Activated CD8-positive, alpha-beta memory T cell treated with anti-CD3 and anti-CD28 coated beads for 4 hours (primary cell): ENCODE measurements at places on chromosomes 5 and 9.

- no peak for DNase-seq
Measured at GRCh38 chr9:105967797-105968196, 273.5 kb downstream of the TMEM38B start.

- DNase-seq = no peak
Measured at GRCh38 chr9:5470122-5470521, 19.8 kb downstream of the CD274 start.

- DNase-seq = no peak
Measured at GRCh38 chr5:80039650-80040049, 4.5 kb downstream of the THBS4 start.

GRCh38 chr9:113164536-113165300 lies 13.9 kb downstream of the SLC31A2 start:
- DNase-seq = no peak

DNA sequence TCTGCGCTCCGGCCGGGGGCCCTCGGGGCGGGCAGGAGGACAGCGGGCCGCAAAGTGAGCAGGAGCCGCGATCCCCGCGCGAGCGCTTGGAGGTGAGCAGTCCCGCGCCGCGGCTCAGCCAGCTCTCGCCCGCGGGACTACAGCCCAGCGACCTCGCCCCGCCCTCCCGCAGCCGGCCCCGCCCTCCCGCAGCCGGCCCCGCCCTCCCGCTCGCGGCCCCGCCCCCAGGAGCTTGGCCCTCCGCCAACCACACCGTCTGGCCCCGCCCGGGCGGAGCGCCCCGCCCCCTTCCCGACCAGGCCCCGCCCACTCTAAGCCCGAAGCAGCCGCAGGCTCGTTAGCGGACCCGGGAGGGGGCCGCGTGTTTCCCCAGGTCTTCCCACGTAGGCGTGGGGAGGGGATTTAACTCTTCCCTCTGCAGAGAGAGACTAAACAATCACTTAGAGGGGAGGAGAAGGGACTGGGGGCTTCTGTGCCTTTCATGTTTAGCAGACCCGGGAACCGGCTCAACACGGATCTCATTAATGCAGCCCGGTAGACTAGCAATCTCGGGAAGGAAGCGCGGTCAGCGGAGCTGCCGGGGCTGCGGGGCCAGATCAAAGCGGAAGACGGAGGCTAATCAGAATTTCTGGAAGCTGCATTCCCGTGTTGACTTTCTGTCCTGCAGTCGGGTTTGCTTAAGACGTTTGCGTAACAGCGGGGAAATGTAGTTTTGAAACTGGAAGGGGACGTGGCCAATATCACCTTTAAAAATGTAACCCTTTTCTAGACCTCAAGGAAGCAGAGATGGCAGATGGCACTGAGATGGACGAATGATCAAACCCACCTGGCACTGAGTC lies at the start of gene MYO10:
MYO10 (minus strand) TSS at position 139 of the 839 bp plus-strand sequence. CDS start 480 bp downstream, outside the sequence.
- DNase-seq = no peak

GRCh38 chr5:138686668-138687067 lies 66.6 kb upstream of the CTNNA1 start:
- DNase-seq = no peak

GRCh38 chr5:139880416-139881142 lies 85.0 kb downstream of the PSD2 start:
- no peak for DNase-seq

DNA sequence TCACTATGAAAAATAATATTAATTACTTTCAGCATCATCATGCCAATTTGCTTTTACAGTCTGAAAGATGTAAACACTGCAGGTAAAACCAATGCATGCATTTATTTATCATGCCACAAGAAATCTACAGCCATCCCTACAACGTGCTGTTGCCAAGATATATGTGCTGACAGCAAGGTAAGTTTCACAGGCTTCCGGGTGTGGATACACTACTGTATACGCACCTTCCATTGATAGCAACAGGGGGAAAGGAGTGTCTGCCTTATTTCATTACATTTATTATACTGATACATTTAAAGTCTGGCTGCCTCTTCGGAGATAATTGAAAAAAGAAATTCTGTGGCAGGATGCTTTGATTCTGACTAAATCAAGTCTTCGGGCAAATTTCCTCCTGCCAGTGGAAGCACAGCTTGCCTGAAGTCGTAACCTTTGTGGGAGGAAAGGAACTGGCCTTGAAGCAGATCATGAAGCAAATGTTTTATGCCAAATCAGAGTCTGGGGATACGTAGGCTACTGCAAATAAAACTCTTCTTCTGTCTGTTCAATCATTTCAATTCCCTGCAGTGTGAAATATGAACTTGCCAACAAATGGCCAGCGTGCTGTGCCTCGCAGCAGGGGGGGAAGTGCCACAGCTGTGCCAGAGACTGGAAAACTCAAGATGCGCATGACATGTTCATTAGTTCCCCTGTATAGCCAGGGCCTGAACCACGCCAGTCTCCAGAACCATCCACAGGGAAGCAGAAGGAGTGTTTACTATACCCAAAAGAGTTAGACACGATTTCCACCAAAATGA lies 268.1 kb downstream of the EFNA5 start:
- DNase-seq = no peak

- no peak for DNase-seq
Measured at GRCh38 chr9:89815903-89816573, 211.2 kb downstream of the GADD45G start.

DNA sequence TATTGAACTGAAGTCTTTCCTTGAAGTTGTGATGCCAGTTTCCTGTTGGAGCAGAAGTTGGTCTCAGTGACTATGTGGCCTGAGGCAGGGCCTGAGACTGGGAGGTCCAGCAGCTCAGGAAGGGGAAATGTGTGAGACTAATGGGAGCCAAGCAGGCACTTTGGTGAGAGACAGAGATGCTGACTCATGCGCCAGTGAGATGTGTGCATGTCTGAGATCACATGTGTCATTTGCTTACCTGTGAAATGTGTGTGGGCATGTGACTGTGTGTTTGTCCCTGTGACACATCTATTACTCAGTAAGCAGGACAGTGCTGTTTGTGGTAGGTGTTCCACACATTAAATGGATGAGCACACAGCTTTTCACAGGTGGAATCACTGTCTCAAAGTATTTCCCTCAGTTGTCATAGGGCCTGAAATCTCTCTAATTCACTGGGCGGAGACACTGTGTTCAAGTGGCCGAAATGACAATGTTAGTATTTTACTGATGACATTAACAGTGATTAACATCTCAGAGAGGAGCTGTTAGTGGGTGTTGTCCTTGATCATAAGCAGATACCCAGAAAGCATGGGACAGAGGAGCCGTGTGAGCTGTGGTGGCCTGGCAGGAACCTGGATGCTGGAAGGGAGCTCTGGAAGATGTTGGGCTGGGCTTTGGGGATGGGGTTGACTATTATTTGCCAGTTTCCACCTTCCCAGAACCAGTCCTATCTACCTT lies 7.4 kb downstream of the NPR2 start:
- no peak for DNase-seq

- DNase-seq = no peak
Measured at GRCh38 chr5:149326611-149327010, 18.7 kb upstream of the GRPEL2 start.

DNA sequence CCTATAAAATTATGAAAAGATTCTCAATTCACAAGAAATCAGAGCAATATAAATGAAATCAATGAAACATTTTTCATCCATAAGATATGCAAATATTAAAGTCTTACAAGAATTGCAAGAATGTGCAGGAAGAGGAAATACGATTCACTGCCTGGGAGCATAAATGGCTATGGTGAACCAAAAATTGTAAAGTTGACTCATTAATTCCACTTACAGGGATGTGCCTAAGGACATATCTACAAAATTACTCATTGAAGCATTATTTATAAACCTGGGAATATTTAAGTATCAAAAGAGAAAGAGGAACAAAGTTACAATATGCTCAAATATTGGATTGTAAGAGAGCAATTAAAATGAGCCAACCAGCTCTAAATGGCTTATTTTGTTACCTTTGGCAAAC lies 6.9 kb upstream of the NIPSNAP3A start:
- DNase-seq = no peak

GRCh38 chr5:135178476-135179155 lies 144.6 kb upstream of the PITX1 start:
- no peak for DNase-seq

- DNase-seq = no peak
Measured at GRCh38 chr5:127766676-127767335, 63.6 kb downstream of the CCDC192 start.

GRCh38 chr9:33187519-33188218 lies 20.5 kb upstream of the B4GALT1 start:
- DNase-seq = no peak

DNA sequence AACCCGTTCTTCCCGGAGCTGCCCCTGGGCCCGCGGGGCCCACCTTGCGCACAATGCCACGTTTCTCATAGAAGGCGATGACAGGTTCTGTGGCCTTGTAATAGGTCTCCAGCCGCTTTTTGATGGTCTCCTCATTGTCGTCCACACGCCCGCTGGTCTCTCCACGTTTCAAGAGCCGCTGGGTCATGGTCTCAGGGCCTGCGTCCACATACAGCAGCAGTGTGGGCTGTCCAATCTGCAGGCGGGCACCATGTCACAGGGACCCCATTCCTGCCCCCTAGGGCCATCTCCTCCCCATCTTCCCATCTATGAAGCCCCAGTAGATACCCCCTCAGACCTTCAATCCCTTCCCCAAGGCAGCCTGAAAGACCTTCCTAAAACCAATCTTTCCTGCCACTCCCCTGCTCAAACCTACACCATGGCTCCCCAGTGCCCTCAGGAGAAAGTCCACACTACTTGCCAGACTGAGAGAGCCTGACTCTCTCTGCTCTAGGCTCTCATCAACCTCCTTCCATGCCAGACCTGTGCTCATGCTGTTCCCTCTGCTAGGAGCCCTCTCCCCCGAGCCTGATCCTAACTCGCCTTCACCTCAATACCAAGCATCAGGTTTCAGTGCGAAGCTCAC lies 9.1 kb downstream of the AK1 start:
- DNase-seq = no peak

DNA sequence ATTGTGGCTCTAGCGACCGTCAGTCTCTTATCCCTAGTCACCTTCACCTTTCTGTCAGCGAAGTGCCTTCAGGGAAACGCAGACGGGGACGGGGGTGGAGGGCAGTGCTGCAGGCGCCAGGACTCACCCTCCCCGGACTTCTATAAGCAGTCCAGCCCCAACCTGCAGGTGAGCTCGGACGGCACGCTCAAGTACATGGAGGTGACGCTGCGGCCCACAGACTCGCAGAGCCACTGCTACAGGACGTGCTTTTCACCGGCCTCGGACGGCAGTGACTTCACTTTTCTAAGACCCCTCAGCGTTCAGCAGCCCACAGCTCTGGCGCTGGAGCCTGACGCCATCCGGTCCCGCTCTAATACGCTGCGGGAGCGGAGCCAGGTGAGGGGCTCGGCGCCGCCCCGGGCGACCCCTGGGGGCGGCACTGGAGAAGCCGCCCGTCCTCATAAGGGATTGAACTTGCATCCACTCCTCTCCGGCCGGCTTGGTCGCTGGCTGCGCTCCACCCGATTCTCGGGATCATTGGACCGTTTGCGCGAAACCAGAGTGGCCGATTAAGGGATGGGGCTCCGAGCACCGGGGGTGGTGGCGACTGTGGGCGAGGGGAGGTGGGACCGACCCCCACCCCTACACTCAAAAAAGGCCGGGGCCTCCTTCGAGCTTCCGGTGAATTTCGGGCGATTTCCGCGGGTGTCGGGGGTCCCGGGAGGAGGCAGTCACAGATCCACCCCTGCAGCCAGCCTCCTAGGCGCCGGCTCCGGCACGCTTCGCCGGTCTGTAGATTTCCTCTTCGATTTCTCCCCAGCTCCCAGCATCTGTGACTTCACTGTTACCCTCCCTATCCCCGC lies 2.7 kb downstream of the PCDHGC5 start:
- no peak for DNase-seq

GRCh38 chr5:141039517-141039916 lies 11.7 kb upstream of the PCDHB1 start:
- DNase-seq = no peak

DNA sequence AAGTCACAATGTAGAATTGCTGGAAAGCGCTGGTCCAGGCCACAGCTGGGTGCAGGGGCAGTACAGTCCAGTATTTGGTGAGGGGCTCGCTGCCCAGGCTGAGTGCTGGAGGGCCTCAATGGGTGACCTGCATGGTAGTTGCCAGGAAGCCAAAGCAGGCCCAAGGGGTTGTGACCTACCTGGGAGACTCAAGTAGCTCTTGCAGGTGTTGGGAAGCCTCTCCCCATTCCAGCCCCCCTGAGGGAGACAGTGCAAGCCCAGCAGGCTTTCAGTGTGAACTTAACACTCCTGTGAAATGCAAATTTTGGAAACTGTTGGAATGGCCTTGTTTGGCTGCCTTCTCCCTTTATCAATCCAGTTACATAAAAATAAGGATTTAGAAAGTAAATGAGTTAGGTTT lies 13.9 kb downstream of the KDM4C start:
- DNase-seq = no peak

DNA sequence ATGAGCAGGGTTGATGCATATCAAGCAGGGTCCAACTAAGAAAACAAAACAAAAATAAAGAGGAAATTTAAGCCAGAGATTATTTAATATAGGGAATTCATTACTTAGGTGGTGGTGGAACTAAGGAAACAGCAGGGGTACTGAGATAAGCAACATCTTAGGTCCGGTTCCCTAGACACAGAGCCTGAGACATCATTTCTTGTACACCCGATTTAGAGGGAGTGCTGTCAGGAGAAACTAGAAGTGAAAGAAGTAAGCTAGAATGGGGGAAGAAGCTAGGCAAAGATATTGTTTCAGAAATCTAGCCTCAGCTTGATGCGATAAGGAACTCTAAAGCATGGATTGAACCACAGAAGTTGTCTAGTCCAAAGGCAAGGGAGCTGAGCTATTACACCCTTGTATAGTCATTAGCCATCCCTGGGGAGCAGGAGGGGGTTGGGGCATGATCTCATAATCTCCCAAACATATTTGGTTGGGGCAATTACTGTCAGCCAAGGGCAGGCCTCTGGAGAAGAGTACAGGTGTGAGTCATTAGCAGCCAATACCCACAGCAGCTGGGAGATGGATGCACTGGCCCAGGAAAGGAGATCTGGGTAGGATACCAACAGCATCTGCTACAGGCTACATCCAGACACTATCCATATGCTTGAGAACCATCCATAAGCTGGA lies 194.5 kb downstream of the ARL15 start:
- DNase-seq = no peak

- no peak for DNase-seq
Measured at GRCh38 chr5:28779161-28779754, 1740.9 kb upstream of the CDH9 start.

DNA sequence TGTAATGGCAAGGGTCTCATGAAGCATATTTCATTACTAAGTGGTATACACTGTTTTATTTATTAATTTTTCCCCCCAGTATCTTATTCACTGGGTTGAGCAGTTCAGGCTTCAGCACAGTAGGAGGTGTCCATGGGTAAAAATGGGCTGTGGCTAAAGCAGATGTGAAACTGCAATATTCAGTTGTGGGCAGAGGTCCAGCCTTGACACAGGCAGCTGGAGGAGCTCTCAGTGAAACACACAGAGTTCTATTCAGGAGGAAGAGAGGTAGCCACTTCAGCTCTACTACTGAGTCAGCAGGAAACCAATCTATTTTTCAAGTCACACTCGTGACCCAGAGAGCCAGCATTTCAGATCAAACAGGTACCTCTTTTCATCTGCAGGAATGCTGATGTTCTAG lies 418.3 kb downstream of the CDH10 start:
- no peak for DNase-seq

- no peak for DNase-seq
Measured at GRCh38 chr5:149618581-149619248, 37.4 kb downstream of the ARHGEF37 start.
